ENCODE measurements at places on chromosomes 4 and X. TPM values are rescaled to one million over a fixed set of nuclear protein-coding genes. Genes with fewer than 3 reads are reported as not detected.

The TMEM31 gene
- total RNA-seq = not detected

The CPE gene
- total RNA-seq = not detected

DNA sequence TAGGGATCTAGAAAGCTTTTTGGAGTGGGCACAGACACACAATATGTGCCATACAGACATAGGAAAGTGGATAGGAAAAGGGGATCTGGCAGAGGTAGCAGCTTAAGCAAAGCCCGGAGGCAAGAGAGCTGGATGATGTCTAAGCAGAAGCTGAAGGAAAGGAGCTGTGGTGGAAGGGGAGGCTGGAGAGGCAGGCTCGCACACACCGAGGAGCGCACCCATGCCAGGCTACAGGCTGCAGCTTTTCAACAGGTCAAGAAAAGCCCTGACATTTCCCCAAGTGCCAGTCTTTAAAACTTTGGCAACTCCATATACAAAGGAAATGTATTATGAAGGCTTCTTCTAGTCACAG, 67.4 kb downstream of the SOWAHB start:
- H3K4me3 ChIP-seq = no peak overlapping the region
- DNase-seq = no peak
- H3K27me3 ChIP-seq = no peaks in the 10 kb centered on the region
- H3K27ac ChIP-seq = no peak overlapping the region

The PHEX gene
- 0.08 TPM for total RNA-seq

DNA sequence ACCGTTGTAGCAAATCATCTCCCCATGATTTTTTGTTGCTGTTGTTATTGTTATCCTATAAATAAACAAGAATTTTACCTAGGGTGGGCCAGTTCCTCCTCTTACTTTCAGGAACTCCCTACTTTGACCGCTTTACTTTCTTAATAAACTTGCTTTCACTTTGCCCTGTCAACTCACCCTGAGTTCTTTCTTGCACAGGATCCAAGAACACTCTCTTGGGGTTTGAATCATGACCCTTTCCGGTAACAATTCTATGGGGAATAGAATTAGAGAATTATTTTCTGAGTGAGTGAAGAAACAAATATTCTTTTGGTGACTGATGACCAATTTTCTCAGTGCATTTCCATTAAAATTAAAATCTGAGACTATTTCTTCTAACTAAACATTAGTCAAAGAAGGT, 584.0 kb upstream of the TENM3 start:
- no peaks in the 10 kb centered on the region for H3K36me3 ChIP-seq
- H3K4me3 ChIP-seq = no peak overlapping the region
- H3K27me3 ChIP-seq = no peaks in the 10 kb centered on the region
- H3K4me1 ChIP-seq = no peaks in the 10 kb centered on the region
- DNase-seq = no peak

The NDST4 gene
- not detected for total RNA-seq

The NLRP2B gene
- not detected for total RNA-seq

The SMIM10L2A gene
- total RNA-seq = 1.3 TPM

The TET2 gene
- total RNA-seq = 19.0 TPM

DNA sequence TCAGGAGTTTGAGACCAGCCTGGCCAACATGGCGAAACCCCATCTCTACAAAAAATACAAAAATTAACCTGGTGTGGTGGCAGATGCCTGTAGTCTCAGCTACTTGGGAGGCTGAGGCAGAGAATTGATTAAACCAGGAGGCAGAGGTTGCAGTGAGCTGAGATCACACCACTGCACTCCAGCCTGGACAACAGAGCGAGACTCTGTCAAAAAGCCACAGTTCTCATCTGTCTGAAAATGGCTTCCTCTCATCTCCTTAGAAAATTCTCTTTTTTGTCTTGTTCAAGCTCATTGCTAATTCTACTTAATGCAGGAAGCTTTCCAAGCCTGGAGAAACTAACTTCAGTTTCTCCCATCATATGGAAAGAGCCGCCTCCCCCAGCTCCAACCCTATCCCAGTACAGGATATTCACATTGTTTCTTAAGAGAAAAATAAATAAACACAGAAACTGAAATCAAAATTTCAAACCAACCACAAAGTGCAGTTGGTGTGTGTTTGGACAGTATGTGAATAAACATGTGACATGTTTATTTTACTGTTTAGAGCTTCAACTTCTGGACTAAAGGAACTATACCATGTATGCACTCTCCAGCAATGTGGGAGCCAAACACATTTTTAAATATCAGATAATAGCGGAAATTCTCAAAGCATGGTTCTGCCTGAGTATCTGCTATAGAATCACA, 55.0 kb upstream of the GAB1 start:
- no peaks in the 10 kb centered on the region for H3K36me3 ChIP-seq
- no peak for DNase-seq
- no peaks in the 10 kb centered on the region for H3K27me3 ChIP-seq
- no peaks in the 10 kb centered on the region for H3K4me1 ChIP-seq
- H3K27ac ChIP-seq = no peak overlapping the region
- H3K4me3 ChIP-seq = no peak overlapping the region

The NEXMIF gene
- total RNA-seq = 2.0 TPM

The KLF3 gene
- total RNA-seq = 142 TPM

- H3K27ac ChIP-seq = no peak overlapping the region
- no peaks in the 10 kb centered on the region for H3K27me3 ChIP-seq
- no peak for DNase-seq
- no peaks in the 10 kb centered on the region for H3K36me3 ChIP-seq
- no peak overlapping the region for H3K4me3 ChIP-seq
Measured at GRCh38 chrX:128728943-128729342, 676.7 kb upstream of the ACTRT1 start.

The CCNB3 gene
- total RNA-seq = 0.50 TPM

- H3K36me3 ChIP-seq = no peaks in the 10 kb centered on the region
- no peak for DNase-seq
- H3K27ac ChIP-seq = no peak overlapping the region
- H3K27me3 ChIP-seq = no peaks in the 10 kb centered on the region
- H3K4me1 ChIP-seq = no peaks in the 10 kb centered on the region
- H3K4me3 ChIP-seq = no peak overlapping the region
Measured at GRCh38 chr4:123229286-123229685, 167.3 kb upstream of the SPRY1 start.

The RAB9B gene
- total RNA-seq = 0.40 TPM

The ZNF280C gene
- total RNA-seq = 3.9 TPM

DNA sequence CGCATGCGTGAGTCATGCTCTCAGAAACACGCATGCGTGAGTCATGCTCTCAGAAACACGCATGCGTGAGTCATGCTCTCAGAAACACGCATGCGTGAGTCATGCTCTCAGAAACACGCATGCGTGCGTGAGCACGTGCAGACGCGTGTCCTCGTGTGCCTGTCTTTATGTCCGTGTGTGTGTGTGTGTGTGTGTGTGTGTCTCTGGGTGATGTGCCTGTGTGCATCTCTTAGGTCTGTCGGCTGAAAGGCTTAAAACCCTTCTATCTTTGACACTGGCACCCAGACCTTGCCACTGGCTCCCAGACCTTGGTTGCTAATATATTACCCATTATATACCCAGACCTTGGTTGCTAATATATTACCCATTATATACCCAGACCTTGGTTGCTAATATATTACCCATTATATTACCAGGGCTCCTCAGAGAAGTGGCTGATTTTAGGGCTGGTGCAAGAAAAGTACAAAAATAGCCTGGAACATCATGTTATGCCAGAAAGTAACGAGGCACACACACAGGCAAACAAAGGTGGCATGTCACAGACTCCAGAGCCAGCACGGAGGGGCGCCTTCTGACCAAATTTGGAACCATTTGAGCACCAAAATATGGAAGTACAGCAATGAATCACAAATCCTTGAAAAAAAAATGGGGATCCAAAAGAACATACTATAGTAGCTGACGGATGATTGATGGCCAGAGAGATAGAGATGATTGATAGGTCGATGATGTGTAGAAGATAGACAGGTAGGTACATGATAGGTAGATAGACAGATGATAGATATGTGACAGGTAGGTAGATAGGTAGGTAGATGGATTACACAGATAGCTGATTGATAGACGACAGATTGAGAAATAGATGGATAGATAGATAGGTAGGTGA, 19.2 kb upstream of the ADRA2C start:
- DNase-seq = no peak
- H3K36me3 ChIP-seq = no peaks in the 10 kb centered on the region
- H3K4me1 ChIP-seq = no peaks in the 10 kb centered on the region
- H3K4me3 ChIP-seq = no peak overlapping the region
- H3K27ac ChIP-seq = no peak overlapping the region

DNA sequence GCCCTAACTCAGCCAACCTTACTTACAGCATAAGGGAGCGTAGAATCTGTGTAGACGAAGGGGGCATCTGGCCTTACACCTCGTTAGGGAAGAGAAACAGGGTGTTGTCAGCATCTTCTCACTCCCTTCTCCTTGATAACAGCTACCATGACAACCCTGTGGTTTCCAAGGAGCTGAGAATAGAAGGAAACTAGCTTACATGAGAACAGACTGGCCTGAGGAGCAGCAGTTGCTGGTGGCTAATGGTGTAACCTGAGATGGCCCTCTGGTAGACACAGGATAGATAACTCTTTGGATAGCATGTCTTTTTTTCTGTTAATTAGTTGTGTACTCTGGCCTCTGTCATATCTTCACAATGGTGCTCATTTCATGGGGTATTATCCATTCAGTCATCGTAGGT, 14.6 kb downstream of the PLP1 start:
- no peaks in the 10 kb centered on the region for H3K36me3 ChIP-seq
- no peak overlapping the region for H3K4me3 ChIP-seq
- no peak overlapping the region for H3K27ac ChIP-seq

The FRAS1 gene
- total RNA-seq = not detected

The ADGRA3 gene
- 5.2 TPM for total RNA-seq

DNA sequence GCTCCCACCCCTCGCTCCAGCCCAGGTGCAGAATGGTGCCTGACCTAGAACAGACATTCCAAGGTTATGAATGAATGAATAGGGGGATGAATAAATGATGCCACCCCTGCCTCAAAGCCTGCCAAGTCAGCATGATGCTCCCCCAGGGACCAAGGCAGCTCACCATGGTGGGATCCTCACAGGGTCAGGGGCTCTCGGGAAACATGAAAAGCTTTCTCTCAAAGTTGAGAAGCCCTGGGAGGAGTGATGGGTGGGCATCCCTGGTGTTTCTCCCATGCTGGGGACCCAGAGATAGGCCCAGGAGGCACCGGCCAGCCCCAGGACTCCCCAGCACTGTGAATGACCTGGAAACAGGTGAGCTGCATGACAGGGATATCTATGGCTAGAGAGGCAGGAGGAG, 58.9 kb downstream of the HTRA3 start:
- no peak for DNase-seq
- H3K27ac ChIP-seq = no peak overlapping the region
- H3K4me1 ChIP-seq = no peaks in the 10 kb centered on the region
- no peaks in the 10 kb centered on the region for H3K27me3 ChIP-seq
- H3K4me3 ChIP-seq = no peak overlapping the region

Measured in naive thymus-derived CD4-positive, alpha-beta T cell (primary cell).